ENCODE measurements at places on chromosomes 7 and 10.
A peak's percentile ranks its signal among the peaks of the same experiment; 100 is the strongest.

DNA sequence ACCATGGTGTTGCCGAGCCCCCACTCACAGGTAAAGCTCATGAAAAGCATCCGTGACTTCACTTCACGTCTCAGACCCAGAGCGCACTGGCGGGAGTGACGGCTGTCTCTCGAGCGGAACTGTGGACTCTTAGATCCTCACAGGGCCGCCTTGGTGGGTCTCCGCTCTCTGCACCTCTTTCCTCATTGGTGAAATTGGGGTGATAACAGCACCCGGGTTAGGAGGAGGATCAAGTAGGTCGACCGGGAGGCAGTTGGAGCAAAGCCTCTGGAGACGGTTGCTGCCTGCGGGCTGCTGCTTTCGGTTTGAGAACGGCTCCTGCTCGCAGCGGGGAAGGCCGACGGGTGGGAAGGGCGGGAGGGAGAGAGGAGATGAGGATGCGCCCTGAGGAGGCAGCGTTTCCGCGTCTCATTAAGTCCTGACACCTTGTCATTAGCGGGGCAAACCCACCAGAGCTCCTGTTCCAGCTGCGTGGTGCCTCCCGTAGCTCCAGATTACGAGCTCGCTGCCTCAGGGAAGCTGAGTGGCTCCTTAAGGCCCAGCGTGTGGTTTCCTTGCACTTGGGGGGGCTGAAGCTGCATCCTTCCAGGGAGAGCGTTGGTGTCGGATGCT is 51.9 kb upstream of the CFAP46 start:
- DNase-seq: no peak

DNA sequence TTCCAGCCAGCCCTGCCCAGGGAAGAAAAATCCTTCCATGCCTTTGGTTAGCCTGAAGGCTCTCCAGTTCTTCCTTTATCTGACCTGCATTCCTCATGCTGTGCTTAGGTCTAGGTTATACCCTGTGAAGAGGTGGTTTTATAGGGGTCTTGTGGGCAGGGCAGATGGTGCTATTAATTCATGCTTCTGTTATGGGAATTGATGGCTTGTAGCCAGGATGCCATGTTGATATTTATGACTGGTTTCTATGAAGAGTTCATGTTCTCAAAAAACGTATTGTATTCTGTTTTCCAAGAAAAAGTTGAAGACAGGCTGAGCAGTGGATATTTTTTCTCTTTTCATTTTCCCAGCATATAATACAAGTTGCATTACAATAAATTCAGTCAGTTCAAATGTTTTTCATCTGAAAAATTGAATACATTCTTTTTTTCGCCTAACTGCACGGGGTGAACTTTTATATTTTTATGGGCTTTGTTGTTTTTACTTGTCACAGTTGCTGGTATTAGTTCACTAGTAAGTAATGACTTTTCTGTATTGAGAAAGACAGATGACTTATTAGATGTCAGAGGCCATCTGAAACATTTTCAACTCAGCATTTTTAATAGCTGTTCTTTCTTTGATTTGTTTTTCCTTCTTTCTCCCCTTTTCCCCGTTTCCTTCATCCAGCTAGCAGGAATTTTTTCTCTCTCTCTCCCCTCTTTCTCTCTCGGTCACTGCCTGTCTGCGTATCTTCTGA is 322.8 kb downstream of the LRMDA start:
- DNase-seq: no peak

GRCh38 chr7:68712956-68713495 is 885.2 kb upstream of the AUTS2 start:
- DNase-seq: no peak

GRCh38 chr10:48608279-48608681 is 3.4 kb upstream of the ARHGAP22 start:
- peak; percentile 13 for DNase-seq

DNA sequence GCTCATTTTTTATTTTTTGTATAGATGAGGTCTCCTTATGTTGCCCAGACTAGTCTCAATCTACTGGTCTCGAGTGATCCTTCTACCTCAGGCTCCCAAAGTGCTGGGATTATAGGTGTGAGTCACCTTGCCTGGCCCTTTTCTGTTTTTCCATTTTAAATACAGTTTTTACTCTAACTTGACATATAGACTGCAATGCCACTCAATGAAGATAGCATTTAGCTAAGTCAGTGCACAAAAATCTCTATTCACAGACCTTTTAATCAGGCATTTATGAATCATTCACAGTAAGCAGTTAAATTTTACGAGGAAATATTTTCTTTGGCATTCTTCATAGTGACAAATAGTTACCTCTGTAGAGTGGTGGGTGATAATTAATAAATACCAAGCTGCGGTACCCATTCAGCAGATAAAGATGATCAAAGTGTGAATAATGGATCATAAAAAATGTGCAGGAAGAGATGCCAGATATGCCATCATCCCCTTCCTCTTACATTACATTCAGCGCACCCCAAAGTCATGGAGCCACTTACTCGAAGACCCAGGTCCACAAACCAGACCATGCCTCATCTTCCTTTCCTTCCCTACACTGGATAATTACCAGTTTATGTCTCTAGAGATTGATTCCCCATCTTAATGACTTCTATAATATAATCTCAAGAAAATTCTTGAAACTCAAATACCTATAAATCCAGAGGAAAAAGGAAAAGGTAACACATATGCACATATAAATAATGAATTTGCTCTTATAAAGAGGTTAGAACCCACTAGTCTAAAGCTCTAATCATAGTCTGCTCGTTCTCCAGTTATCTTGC is 56.0 kb downstream of the UBE2H start:
- no peak for DNase-seq

DNA sequence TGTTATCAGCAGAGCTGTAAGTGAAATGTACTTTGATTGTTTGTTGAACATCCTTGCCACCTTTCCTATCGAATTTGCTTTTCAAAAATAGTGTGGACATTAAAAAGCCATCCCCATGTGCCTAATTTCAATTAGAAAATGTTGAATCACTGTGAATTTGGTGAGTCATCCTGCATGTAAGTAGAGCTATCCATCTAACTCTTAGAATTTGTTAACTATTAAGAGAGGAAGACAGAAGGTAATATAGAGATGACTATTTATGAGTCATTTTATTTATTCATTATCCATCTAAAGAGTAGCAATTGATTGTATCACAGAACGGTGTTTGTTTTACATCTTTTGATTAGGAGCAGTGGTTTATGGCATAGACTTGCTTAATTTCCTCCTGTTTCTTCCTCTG is 154.7 kb downstream of the MGMT start:
- DNase-seq: no peak

DNA sequence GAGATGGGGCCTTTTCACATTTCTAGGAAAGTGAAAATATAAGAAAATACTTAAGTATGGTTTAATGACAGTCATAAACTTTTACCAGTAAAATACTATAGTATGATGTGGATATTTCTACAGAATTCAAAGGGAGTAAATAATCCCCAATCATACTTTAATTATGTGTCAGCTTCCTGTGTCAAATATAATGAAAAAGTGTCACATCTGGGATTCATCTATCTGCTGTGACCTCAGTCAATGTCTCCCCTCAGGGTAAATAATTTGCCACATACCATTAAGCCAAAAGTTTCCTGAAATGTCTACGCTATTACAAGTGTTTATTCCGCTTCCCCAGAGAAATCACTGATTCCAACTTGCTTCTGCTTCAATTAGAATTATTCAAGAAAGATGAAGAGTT is 110.5 kb downstream of the ITGA8 start:
- DNase-seq: no peak

DNA sequence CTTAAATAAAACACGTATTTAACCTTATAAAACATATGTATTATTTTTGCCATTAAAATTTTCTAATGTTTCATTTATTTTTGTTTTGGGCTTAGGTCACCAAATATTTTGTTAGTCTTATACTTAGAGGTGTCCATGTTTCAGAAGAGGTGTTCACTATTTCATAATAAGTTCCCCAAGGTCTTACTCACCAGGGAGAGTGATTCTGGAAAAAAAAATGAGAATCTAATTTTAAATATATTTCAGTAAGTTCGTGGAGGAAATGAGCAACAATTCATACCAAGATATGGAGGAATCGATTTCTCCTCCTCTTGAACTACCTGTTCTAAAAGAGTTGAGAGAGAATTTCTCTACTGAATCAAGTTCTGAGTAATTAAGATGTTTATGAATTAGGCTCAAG is 271.6 kb upstream of the SLC26A5 start:
- DNase-seq: no peak

- DNase-seq: no peak
Measured at GRCh38 chr10:5376450-5376849, 11.7 kb downstream of the UCN3 start.

DNA sequence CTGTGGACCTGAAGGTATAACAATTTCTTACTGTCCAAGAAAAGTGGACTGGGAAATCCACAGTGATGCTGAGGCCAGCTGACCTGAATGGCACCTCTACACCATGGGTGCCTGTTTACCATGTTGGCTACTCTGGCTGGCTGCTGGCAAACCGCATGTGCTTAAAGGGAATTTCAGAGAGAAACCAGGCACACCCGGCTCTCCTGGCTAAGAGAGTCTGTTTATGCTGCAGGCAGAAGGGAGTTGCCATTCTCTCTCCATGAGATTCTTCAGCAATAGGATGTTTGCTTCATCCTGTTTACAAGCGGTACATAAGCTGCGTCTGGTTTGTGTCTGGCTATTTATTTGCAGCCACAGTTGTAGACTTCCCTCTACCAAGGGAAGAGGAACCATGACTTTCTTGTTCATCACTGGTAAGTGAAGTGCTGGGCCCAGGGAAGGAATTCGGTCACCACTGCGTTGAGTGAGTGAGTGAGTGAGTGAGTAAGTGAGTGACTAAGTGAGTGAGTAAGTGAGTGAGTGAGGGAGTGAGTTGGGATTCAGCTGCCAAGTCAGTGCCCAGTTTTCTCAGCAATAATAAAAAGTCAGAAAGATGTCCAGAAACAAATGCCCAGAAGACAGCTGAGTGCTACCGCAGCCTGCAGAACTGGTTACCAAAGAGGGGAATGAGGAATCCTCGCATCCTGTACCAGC is 90.4 kb downstream of the COBL start:
- DNase-seq: no peak

- DNase-seq: no peak
Measured at GRCh38 chr7:5215313-5215712, 25.3 kb downstream of the WIPI2 start.

DNA sequence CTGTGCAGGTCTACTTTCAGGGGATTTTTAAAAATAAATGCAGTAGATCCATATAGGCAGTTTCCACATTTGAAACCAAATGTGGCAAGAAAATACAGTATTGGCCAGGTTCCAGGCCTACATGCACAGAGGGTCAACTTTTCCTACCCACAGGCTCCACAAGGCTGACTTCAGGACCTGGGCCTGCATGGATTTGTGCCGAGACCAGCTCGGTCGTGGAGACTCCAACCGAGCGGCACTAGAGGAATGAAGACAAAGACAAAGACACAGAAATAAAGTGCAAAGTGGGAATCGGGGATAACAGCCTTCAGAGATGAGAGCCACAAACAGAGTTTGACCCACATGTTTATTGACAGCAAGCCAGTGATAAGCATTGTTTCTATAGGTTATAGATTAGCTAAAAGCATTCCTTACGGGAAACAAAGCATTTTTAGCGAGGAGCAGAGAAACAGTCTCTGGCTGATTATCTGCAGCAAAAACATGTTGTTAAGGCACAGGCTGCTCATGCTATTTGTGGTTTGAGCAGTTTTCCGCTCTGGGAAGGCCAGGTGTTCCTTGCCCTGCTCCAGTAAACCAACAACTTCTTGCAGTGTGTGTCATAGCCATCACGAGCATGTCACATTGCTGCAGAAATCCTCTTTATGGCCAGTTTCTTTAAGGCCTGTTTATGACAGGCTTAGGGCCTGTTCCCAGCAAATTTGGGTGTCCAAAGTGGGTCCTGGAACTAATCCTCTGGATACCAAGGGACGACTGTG is 52.6 kb downstream of the ZNF37A start:
- DNase-seq: no peak

GRCh38 chr7:139127648-139128047 is 18.1 kb upstream of the ZC3HAV1 start:
- no peak for DNase-seq

- no peak for DNase-seq
Measured at GRCh38 chr7:18276380-18276779, 219.2 kb upstream of the HDAC9 start.

- DNase-seq: peak; percentile 84
Measured at GRCh38 chr10:63700631-63701156, 179.5 kb downstream of the REEP3 start.

DNA sequence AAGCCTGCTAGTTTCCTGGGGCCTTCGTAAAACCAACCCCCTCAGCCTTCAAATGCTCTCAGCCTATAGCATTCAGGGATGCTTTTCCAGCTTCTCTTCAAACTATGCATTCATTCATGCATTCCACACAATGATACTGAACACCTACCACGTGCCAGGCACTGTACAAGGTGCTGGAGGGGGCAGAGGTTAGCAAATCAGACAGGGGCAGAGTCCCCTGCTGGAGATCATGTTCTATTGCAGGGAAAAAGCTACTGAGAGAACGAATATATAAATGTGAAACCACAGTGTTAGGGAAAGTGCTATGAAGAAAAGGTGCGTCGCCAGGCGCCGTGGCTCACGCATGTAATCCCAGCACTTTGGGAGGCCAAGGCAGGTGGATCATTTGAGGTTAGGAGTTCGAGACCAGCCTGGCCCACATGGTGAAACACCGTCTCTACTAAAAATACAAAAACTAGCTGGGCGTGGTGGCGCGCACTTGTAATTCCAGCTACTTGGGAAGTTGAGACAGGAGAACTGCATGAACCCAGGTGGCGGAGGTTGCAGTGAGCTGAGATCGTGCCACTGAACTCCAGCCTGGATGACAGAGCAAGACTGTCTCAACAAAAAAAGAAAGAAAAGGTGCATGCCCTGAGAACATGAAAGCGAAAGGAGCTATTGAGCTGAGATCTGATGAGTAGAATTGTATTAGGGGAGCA is 64.6 kb upstream of the CALN1 start:
- DNase-seq: no peak

DNA sequence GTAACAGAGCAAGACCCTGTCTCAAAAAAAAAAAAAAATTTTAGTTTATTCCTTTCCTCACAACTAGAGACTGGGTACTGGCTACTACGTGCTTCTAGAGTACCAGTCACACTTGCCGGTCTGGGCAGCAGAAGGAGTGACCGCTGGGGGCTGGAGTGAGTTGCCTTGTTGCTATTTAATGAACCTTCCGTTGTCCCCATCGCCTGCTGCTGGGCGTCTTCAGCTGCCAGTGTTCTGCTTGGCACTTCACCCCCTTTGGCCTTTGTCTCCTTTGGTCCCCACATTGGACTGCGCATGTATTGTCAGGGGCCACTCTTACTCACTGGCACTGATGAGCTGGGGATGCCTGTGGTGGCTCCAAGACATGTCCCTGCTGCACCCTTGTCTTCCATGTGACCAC is 110.6 kb downstream of the CLEC2L start:
- no peak for DNase-seq

- no peak for DNase-seq
Measured at GRCh38 chr7:115024276-115024675, 102.4 kb downstream of the MDFIC start.

GRCh38 chr7:151377406-151377805 is 32.4 kb downstream of the WDR86 start:
- DNase-seq: no peak

- no peak for DNase-seq
Measured at GRCh38 chr7:41817386-41817785, 114.5 kb upstream of the INHBA start.

- DNase-seq: no peak
Measured at GRCh38 chr7:96400001-96400400, 78.1 kb upstream of the SLC25A13 start.

- DNase-seq: peak; percentile 52
Measured at GRCh38 chr7:77351539-77352004, 64.6 kb downstream of the GSAP start.
